ENCODE measurements at places on chromosomes 4 and X.

- no peak for DNase-seq
These were observed 234.6 kb downstream of the AFAP1 start for GRCh38 chr4:7705062-7705461.

DNA sequence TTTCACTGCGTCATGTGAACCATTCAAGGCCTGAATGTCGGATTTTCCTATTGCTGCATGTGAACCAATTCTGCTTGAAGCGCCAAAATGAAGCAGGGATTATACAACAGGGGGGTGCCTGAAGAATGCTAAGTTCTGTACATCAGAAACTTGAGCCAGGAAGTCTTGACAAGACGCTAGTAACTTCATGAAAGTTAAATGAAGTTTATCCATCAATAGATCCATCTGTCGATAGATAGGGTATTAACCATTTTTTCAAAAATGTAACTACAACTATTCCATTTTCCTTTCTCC, 590 bp upstream of the NAF1 start:
- DNase-seq, result peak; percentile 15

DNA sequence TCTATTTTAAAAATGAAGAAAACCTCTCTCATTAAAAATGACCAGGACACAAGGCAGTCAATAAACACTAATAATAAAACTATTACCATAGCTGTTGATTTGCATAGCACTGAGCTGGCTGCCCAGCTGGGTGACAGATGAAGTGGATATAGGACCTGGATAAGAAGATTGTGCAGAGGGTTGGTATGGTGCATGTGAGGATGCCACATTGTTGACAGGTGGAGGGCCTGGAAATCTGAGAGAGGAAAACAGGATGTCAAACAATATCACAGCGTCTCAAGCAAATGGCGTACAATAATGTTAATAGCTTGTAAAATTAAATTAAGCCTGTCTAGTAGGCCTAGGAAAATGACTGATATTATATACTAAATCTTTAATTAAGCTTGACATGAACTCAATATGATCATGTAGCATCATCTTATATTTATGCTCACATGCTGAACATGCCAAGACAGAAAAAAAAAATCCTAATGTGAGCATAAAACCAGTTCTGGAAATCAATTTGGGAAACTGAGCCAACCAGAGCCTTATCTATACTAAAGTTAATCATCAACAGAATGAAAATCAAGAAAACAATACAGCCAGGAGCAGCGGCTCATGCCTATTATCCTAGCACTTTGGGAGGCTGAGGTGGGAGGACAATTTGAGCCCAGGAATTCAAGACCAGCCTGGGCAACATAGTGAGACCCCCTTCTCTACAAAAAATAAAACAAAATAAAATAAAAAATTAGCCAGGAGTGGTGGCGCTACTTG, 18.6 kb downstream of the SEC24D start:
- no peak for DNase-seq

- no peak for DNase-seq
These were observed 36.8 kb downstream of the RAP1GDS1 start for GRCh38 chr4:98298022-98298421.

DNA sequence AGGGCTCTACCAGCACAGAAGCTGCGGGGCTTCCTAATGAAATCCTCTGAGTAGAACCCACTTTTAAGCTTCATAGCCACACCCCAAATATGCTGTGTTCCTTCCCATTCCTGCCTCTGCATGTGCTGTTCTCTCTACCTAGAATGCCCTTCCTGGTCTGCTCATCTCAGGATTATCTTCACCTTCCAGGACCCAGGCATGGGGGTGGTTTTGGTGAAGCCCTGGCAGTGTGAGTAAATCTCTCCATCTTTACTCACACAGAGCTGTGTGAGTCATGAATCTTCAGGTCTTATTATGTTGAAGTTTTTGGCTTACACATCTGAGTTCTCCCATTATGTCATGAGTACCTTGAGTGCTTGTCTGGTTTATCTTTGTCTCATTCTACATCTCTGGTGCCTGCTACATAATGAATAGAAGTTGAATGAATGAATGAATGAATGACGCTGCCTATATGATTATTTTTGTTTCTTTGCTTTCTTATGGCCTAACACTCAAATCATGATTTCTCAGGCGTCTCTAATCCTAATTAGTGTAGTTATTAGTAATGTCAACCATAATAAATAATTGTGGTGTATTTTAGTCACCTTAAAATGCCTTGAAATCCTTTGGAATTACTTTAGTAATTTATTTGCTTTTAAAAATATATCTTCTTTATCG, 41.9 kb downstream of the HADH start:
- peak; percentile 42 for DNase-seq

DNA sequence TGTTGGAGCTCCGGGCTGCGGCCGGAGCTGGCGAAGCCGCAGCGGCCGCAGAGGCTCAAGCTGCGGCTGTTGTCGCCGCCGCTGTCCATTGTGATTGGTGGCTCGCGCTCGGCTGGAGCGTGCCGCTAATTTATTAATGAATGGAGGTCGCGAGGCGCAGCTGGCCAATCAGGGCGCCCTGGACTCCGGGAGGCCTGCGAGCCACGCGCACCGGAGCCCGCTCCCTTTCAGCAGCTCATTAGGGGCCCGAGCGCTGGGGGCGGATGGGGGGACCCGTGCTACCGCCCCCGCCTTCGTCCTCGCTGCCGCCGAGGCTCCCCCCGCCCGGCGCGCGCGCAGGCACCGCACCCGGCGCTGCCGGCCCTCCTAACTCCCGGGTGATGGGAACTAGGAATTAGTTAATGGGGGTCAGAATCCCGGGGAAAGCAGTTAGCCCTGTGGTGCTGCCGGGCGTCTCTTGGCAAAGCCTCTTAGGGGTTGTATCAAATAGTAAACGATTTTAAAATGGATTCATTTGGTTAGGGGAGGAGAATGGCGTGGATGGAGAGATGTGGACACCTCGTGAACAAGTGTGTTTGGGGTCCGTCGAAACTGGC, 589 bp upstream of the NEUROG2 start:
- DNase-seq, result no peak

DNA sequence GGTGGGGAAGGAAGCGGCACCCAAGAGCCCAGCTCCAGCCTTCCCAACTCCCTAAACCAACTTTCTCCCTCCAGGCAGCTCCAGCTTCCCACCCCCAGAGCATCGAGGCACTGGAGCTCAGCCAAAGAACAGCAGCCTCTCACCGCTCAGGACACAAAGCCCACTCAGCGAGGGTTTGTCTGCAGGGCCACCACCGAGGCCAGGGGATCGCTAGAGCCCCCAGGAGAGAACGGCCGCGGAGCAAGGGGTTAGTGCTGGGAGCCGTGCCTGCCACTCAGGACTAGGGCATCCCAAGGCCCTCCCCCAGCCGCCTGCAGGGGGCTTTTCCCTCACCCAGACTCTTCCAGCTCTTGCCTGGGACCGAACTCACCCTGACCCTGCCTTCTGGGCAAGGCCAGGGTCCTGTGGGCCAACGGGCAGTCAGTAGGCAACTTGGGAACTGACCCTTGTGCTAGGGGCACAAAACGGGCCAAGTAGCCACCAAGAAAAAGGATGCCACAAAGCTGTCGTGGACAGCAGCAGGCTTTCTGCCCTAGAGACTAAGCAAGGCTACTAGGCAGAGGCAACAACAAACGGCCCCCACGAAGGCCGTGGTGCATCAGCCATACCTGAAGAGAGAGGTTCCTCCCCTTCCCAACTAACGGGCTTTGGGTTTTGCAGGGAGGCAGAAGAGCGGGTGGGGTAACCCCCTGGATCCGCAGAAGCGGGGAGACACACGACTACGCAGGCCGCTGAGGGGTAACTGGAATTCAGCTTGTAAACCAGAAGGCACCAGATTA, 2.3 kb downstream of the HCFC1 start:
- DNase-seq, result no peak

GRCh38 chrX:9759337-9759736, 6.3 kb downstream of the GPR143 start:
- DNase-seq, result no peak

- DNase-seq, result no peak
These were observed 23.7 kb upstream of the CPLX1 start for GRCh38 chr4:849478-850175.

DNA sequence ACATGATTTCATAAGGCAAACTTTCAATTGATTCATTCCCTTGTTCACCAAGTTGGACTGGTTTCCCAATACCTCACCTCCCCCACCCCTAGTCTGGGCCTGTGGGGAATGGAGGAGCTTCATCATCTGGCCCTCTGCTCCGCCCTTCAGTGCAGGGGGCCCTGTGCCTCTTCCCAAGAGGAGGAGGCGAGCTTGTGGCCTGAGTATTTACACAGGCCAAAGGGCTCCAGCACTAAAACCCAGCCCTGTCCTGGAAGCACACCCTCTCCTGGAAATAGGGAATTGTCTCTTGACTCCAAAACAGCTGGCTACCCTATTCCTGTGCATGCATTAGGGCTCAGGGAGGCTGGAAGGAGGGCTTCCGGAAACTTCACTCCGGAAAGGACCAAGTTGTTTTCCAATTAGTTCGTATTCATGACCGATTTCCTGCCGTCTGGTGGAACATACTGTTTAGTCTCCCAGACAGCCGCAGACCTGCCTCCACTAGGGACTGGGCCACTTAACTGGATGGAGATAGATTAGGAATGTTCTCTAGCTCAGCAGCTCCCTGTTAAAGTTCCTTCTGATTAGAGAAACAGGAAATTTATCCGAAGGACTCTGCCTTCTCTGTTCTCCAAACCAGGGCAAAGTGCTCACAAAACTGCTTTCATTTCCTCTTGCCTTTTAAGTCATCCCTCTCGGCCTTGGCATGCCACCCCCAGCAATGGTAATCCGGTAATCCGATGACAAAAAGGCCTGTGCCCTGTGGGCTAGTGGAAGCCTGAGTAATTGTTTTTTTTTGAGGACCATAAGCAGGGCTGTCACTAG, 5.8 kb downstream of the SRPX2 start:
- DNase-seq, result no peak

GRCh38 chr4:148092316-148093014, 349.7 kb downstream of the NR3C2 start:
- DNase-seq, result no peak

GRCh38 chr4:38663090-38663800, 754 bp upstream of the KLF3 start:
- DNase-seq, result no peak

- no peak for DNase-seq
These were observed 15.7 kb upstream of the PLCXD1 start for GRCh38 chrX:265502-265901.

DNA sequence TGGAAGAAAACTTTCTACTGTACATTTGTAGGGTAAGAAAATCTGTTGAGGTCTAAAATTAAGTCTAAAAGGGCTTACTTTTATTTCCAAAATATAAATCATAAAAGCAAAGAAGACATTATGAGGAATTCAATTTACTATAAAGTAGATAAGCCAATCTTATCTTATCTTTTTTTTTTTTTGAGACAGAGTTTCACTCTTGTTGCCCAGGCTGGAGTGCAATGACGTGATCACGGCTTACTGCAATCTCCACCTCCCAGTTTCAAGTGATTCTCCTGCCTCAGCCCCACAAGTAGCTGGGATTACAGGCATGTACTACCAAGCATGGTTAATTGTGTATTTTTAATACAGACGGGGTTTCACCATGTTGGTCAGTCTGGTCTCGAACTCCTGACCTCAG, 166.9 kb downstream of the NR3C2 start:
- no peak for DNase-seq

- no peak for DNase-seq
These were observed 79.0 kb downstream of the GPR82 start for GRCh38 chrX:41802958-41803357.

DNA sequence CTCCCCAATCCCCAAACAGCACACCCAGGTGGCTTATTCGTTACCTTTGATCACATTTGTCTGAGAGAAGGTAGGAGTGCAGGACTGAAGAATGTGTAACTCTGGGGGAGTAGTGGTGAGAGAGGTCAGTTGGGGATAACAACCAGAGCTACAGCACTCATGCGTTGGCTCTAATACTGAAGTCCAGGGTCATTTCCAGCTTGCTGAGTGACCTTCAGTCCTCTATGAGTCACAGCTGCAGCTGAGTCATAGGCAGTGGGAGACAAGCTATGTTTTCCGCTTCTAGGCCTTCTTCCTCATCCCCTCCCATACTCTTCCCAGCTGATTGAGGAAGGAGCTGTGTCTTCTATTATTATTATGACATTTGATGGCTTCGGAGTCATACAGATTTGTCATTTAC, 31.6 kb upstream of the CT47C1 start:
- no peak for DNase-seq

DNA sequence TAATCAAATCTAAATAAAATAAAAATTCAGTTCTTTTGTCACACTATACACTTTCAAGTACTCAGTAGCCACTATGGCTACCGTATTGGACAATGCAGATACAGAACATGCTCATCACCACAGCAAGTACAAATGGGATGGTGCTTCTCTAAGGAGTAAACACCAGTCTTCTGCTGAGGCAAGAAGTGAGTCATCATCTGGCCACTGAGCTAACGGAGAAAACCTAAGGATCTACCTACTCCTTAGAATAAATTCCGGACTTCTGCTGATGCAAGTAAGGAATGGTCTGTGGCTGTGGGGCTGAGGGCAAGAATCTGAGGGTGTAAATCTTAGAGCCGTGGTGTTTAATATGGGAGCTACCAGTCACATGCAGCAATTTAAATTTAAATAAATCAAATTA, 11.3 kb upstream of the RBMXL3 start:
- no peak for DNase-seq

DNA sequence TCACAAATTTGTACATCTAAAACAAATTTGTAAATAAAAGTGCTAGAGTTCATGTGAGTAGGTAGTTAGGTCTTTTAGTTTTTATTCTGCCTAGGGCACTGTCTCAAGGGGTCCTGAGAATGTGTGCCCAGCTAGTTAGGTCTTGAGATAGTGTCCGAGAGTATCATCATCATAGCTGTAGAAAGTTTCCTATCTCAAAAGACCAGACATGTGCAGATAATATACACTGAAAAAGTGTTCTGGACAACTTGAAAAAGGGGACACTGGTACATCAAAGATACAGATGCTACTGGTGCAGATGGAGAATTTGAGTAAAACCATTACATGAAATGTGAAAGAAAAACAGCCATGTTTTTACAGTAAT, 1.8 kb upstream of the ZCCHC4 start:
- DNase-seq, result no peak

DNA sequence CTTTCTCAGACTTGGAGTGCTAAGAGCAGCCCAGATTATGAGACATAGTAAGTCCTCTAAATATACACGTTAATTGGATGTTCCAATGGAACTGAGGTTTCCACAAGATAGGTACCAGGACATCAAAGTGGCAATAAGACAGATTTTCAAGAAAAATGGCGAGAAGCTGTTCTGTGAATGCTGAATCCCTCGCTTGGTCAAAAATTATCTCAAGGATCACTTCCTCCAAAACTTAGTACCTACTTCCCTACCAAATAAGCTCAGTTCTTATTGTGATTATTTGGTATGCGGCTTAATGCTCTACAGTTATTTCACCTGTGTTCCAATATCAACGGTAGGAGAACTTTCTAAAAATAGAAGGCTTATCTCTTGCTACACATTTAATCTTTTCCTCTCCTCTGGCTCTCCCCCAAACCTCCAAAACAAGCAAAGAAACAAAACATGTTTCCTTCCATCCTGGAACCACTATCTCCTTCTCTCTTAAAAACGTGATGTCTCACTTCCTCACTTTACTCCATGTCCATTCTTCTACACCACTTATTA, 14.7 kb downstream of the PDGFC start:
- no peak for DNase-seq

DNA sequence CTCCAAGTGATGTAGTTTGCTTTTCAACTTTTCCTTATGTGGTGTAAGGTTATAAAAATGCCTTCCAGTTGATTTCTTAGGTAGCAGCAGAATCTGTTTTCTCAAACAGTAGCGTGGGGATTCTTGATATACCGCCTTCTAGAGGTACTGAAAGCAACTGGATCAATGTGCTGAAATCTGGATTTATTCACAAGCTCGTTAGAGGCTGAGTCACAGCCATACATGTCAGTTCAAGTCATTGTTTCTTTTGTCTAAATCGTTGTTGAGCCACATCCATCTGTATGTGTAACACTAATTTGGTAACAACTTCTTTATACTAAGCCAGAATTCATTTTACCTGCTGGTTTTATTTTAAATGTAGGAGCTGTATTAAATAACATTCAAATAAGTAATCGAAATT, 200.0 kb upstream of the MAD2L1 start:
- no peak for DNase-seq

All from CD4-positive, alpha-beta T cell treated with Interleukin-2 at 100 ng/mL for 4 hours (primary cell).